ENCODE measurements at places on chromosomes 16 and 17.

DNA sequence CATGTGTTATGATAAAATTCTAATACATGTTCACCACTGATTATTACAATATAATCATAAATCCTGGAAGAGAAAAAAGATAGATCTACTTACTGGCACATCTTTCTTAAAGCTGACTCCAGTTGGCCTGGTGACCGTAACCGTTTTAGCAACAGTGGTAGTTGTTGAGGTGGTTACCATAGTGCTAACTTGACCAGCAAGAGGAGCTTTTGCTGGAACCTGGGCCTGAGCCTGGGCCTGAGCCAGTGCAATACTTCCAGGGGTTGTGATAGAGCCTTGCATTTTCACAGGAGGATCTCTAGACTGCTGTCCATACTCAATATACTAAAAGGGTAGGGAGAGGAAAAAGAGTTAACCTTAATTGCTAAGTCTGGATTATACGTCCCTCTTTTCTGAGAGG lies 36.2 kb downstream of the SETD6 start:
- DNase-seq: no peak

- DNase-seq: no peak
Observed at GRCh38 chr17:42845918-42846593, 1.7 kb downstream of the AOC2 start.

DNA sequence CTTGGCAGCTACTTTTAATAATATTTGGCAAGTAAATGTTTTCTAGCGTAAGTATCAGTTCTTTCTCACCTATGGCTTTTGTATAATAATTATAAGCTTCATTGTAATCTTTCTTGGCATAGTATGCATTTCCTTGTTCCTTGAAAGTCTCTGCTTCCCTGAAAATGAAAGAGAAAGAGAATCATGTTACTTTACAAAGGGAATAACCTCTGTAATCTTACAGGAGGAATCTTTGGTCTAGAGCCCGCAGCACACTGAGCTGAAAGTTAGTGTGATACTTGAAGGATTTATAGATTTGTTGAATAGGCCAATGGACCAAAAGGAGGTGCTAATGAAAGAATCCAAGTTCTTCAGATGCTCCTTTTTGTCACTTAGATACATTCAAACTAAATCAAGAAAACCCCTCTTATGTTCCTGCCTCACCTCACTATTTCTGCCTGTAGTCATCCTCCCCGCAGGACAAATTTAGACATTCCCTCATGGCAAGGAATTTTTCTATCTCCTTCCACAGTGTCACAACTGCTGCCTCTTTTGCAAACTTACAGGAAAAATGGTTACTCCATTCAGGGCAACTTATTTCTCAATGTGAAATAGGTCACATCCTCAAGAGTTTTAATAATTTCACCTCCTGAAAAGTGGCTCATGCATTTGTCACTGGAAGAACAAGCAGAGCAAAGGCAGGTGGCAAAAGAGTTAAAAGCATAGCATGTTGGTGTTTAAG lies 16.7 kb downstream of the DNAJC7 start:
- DNase-seq: no peak

- DNase-seq: no peak
Observed at GRCh38 chr17:40303009-40303657, 5.8 kb upstream of the RARA start.

GRCh38 chr16:67111951-67112444 lies 2.3 kb downstream of the PHAF1 start:
- no peak for DNase-seq

GRCh38 chr16:77788181-77789084 lies at the start of gene VAT1L:
VAT1L (plus strand) TSS chr16:77788564; CDS start chr16:77788683, 119 bp downstream.
- no peak for DNase-seq

DNA sequence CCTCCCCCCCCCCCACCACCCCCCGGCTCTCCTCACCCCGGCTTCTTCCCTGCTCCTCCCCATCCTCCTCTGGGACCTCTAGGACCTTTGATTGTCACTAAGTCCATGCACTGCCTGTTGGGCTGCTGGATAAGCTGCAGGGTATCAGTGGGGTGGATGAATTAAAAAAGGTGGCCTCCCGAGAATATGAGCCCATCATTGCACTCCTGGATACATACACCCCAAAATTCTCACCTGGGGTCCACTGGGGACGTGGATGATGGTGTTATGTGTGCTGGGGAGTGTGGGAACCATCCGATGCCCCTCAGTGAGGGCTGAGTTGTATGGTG lies 88.8 kb downstream of the IRF8 start:
- DNase-seq: no peak

- DNase-seq: no peak
Observed at GRCh38 chr17:44920565-44920940, 5.3 kb upstream of the GFAP start.

DNA sequence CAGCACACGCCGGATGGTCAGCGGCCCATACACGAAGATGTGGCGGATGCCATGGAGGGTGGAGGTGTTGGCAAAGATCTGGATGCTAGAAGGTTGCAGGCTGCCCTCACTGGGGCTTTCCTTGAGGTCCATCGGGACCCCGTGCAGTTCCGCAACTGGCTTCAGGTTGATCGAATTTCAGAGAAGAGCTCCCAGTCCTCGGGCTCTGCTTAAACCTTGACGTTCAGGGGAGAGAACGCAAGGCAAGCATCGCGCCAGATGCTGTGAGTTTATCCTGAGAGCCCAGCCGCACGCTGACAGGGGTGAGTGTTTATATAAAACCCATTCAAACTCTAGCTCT lies 98.7 kb upstream of the CCL2 start:
- DNase-seq: no peak

DNA sequence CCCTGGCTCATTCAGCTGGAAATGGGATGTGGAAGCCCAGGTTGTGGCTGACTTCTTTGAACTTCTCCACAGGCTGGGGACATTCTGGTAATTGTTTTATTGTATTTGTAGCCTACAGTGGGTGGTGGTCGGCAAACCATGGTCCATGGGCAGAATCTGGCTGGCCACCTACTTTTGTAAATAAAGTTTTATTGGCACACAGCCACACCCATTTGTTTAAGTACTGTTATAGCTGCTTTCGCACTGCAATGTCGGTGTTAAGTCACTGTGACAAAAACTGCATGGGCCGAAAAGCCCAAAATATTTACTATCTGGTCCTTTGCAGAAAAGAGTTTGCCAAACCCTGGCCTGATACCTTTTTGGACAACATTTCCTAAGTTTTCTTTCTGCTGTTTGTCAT lies 86.2 kb downstream of the NTN1 start:
- DNase-seq: no peak

- DNase-seq: no peak
Observed at GRCh38 chr16:1146409-1146808, 6.5 kb upstream of the CACNA1H start.

DNA sequence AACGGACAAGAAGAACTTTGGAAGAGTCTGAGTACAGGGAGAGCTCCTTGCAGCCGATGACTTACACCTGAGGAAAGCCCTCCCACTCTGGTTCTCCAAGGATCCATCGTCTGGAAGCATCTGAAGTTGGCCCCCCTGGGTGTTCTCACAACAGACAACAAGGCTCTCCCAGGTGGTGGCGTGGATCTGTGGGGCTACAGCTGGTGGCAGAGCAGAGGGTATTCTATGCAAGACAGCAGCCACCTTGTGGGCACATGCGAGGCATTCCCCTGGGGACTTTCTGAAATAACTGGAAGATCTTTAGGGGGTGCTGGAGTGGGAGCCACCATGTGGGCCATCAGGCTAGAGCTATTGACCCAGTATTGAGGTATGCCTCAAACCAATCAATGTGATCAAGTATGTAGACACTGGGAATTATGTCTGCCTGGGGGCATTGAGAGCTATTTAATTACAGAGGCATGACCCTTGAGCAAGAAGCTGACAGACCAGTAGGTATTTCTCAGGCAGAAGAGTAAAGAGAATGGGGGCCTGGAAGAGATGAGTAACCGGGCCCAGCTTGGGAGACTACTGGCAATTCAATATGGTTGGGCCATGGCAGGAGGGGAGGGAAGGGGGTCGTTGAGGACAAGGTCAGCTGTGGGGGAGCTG lies 6.9 kb upstream of the KRT19 start:
- no peak for DNase-seq

DNA sequence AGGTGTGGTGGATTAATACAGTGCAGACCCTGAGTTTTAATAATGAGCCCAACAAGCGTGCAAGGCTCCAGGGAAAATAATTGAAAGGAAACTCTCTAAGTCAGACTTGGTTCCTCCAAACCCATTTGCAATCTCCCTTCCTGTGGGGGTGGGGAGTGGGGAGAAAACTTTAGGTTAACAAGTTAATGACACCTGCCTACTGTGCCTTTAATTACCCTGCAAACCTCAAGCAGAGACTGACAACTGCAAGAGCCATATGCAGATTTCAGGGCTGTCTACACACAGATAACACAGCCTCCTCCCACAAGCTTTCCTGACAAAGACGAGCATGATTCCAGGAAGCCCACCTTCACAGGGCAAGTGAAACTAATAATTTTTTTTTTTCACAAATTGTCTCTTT lies 359.3 kb downstream of the HS3ST4 start:
- DNase-seq: no peak

GRCh38 chr17:66570447-66571195 lies 264.3 kb upstream of the CACNG5 start:
- no peak for DNase-seq
